ENCODE measurements at places on chromosomes 5 and 9.

DNA sequence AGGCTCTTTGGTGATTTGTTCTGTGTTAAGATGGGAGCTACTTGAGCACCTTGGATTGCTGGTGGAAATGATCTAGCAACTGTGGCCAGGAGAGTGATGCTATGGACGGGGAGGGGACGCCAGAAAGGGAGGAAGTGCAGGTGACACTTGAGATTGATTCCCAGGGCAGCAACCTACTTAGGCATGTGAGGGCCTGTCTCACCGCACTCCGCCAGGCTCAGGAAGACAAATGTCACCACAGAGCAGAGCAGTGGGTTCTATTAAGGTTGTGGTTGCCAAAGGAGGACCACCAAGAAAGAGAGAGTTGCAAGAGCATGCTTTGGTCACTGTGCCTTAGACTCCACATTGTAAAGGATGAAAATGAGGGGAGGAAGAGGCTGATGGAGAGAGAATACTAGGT lies 404.3 kb downstream of the IRX1 start:
- no peak for DNase-seq

- no peak for DNase-seq
Measured at GRCh38 chr9:78919701-78920100, 622.8 kb downstream of the PSAT1 start.

- peak; percentile 18 for DNase-seq
Measured at GRCh38 chr9:106883626-106884190, 20.7 kb downstream of the ZNF462 start.

- DNase-seq = no peak
Measured at GRCh38 chr9:69757996-69758675, 1.7 kb downstream of the PTAR1 start.

- no peak for DNase-seq
Measured at GRCh38 chr9:129336601-129337331, 158.7 kb upstream of the IER5L start.

DNA sequence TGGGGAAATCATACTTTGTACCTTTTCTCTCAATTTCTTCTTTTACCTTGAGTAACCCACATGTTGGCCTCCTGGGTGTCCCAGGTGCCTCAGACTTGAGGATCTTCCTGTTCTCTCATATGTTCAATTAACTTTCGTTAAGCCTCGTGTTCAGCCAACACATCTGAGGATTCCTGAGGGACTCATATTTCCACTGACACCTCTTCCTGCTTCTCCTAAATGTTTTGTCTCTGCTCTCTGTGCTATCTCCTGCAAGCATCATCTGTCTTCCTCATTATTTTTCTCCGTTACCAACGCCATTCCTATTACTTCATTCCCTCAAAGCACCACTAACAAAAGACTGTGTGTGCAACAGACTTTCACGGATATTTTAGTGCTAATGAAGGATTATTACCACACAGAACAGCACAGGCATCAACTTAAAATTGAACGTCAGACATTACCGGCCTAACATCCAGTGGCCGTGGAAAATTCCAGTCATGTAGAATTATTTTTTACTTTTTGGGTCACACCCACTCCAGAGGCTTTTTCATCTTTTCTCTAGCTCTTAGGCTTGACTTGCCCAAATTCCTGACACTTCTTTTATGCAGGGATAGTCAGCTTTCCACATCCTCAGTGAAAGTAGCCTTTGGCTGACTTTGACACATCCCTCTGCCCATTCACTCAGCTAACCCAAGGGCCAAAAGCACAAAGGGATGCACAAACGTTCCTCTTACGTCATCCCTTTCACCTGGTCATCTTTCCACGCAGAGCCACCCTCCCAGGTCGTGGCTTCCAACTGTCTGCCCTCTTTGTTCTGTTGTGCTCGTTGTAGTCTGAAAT lies 46.0 kb upstream of the OSMR start:
- no peak for DNase-seq

DNA sequence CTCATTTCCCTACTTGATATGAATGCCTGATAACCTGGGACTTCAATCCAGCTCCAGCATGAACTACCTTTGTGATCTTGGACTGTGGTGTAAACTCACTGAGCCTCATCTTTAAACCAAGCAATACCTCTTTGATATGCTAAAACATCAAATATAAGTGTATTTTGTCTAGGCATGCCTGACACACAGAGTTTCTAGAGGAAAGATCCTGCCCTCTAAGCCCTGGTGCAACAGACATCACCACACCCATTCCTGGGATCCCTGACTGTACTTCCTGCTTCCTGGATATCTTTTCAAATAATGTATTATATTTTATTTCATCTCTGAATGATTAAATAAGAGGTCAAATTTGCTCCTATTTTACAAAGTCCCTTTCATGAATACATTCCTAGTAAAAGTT lies 55.8 kb downstream of the ANXA2R start:
- no peak for DNase-seq

GRCh38 chr5:167952278-167952995 lies 339.0 kb upstream of the WWC1 start:
- no peak for DNase-seq

DNA sequence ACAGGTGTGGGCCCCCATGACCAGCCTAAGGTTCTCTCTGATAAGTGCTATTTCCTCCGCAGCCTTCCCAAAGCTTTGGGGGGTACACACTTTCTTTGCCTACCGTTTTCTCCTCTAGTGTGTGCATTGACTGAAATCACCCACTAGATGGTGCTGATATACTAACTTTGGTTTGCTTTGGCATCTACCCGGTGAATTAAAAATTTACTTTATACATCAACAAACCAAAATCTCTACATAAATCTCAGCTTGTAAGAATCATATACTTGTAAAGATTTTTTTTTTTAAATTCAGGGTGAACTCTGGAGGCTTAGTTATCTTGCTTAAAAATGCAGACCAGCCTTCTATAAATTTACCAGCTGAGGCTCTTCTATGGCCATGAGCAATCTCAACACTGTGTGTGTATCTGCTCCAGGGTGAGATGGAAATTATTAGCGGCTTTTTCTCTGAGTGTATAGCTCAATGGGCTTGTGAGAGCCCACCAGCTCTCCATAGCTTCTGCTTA lies 475.7 kb upstream of the TNC start:
- DNase-seq = peak; percentile 66

DNA sequence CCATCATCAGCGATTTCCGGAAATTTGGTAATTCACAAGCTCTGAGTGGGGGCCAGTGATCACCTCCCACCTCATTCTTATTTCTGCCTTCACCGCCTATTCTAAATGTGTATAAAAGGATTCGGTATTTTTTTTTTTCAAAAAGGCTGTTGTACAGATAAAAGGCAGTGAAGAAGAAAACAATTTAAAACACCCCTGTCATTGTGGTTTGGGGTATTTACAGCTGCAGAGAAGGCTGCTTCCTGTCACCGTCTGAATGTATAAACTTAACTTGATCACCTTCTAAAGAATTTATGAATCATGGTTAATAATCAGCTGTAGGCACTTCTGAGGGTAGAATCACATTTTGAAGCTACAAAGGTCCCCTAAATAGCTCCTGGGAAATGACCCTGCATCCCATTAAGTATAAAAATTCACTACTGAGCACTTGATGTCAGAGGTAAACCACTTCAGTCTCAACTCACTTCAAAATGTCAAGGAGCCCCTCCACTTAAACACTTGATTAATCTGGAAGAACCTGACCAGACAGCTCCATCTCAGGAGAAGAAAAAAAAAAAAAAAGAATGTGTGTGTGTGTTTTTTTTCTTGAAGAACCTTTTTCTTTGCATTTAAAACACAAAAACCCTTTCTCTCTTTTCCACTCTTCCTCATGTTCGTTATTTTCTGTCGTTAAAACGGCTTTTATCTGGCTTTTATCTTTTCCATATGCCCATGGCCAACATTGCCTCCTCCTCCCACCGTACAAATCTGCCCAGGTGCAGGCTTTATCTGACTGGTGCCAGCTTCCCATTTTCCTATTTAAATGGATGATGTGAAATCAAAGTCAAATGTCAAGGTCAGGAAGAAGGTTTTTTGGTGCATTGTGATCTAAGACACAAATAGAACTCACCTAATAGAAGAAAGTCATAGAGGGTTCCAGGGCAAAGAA lies 291.2 kb downstream of the IRX1 start:
- no peak for DNase-seq

- DNase-seq = peak; percentile 41
Measured at GRCh38 chr9:114078021-114078780, at the start of gene AMBP. Gene AMBP, minus strand, starts transcription at chr9:114078300. Its CDS starts 91 bp downstream, at chr9:114078209.

DNA sequence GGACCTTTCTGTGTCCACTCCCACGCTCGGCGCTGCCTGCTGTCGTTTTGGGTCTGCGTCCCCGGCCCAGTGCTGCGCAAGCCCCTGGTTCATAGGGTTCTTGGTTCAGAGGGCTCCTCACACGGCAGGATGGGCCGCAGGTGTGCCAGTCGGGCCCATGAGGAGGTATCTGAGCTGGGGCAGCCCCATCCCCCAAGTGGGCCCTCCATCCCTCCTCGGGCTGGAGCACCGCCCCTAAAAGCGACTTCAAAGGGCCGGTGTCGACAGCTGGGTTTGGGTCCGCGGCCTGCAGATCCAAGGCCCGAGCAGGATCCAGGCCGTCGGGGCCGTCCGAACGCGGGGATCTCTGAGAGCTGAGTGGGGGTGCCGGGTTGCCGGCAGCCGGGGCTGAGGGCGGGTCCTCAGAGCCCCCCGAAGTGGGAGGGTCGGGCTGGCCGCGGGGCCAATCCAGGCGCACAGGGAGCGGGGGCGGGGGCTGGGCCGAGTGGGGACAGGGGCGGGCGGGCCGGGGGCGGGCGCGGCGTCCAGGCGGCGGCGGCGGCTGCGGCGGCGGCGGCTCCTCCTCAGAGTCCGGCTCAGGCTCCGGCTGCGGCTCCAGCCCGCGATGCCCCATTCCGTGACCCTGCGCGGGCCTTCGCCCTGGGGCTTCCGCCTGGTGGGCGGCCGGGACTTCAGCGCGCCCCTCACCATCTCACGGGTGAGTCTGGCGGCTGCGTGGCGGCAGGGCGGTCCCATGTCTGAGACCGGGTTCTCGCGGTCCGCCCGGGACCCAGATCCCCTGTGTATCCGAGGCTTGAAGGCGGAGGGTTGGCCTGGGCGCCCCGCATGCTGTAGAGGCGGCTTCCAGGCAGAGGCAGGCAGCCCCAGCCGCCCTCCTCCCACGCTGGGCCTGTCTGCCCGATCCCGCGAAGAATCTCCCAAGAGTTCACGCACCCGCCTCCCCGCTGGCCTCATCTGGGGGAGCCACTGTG lies at the start of gene PDLIM4:
Gene PDLIM4 (plus strand): TSS at position 566 of the 971 bp plus-strand sequence. CDS start 39 bp downstream, at position 605.
- no peak for DNase-seq

DNA sequence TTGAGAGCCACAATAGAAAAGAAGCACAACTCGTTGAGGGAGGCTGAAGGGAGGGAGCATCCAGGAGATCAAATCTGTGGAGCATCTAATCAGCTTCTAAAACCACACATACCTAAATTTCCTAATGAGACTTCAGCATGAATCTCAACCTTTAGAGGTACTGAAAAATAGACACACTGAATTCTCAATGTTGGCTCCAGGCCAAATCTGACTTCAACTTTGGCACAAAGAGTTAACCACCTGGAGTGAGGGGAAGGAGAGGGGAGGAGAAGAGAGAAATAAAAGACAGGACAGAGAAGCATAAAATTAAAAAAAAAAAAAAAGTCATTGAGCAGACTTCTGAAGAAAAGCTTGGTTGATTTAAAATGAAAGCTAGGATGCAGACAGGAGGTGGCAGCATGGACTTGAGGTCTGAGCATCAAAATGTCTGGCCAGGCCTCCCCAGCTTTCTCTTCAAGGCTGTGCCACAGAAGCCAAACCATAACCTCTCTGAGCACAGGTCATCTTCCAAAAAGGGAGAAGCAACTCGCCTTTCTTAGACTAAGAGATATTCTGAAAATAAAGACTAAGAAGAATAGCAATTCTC lies 205.6 kb downstream of the DENND1A start:
- no peak for DNase-seq

GRCh38 chr5:7405277-7405676 lies 9.3 kb downstream of the ADCY2 start:
- no peak for DNase-seq

- DNase-seq = no peak
Measured at GRCh38 chr5:132321109-132321721, 27.0 kb downstream of the SLC22A4 start.

DNA sequence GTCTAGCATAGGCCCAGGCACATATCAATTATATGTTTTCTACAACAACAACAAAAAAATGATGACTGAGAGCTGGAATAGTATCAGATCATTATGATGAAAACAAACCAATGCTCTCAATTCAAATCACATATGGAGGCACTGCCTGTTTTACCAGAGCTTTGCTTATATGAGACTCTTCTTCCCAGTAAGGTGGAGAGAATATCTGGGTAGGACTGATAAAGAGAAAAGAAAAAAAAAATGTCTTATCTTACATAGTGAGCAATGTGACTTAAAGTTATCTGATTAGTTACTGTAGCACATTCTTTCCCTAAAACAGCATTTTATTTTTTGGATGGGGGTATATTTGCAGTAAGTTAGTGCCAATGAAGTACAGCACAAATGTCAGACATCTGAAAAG lies 154.8 kb downstream of the RAB3C start:
- DNase-seq = no peak

DNA sequence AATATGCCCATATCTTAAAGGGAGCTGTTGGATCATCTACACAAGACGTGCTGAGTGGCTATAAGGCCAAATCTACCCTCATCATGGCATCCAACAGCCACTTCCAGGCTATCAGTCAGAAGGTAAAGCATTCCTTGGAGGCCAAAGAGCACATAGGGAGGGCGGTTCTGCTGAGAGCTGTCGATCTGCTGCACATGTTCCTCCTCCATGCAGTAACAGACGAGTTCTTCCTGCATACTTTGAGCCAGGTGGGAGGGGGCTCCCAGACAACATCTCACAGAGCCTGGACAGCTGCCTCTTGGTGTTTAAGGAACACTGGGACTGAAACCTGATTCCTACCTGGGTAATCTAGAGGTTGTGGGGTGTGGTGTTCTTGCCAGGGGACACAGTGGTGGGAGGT lies 93.3 kb upstream of the RAI14 start:
- no peak for DNase-seq

- no peak for DNase-seq
Measured at GRCh38 chr5:67730917-67731474, 484.6 kb upstream of the PIK3R1 start.

- peak; percentile 55 for DNase-seq
Measured at GRCh38 chr5:10724781-10725507, 36.1 kb downstream of the DAP start.

- DNase-seq = no peak
Measured at GRCh38 chr9:76608575-76609273, 149.7 kb downstream of the GCNT1 start.

DNA sequence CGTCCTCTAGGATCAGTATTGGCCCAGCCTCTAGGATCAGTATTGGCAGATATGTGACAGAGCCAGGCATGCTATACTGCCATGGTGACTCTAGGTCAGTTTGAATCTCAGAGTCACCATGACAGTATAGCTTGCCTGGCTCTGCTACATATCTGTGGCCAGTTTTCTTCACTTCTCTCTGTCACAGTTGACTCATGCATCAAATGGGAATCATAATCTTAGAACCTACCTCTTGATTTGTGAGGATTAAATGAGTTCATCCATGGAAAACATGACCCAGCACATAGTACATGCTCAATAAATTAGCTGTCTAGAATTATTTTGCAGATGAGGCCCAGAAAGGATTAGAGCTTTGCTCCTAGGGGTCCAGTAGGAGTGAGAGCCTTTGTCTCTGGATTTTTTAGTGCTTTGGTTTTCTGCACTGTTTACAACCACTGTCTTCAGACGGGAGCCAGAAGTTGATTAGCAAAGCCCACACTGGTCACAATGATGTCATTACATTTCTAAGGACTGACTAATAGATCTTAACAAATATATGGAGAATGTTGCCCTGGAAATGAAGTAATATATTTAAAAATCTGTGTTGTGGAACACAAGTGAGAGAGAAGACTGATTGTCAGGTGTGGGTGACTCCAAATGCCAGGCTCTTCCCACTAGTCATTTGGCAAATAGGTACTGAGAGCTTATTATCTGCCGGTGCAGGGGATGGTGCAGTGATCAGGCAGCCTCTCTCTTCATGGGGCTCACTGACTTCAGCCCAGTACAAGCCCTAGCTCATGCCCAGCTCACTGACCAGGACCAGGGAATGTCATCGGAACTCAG lies 76.0 kb downstream of the COL15A1 start:
- DNase-seq = peak; percentile 98

Measured in RCC 7860 (cell line).